Activated CD4-positive, alpha-beta memory T cell treated with anti-CD3 and anti-CD28 coated beads for 36 hours (primary cell): ENCODE measurements at places on chromosomes 4 and X. TPM values are rescaled to one million over a fixed set of nuclear protein-coding genes. Genes with fewer than 3 reads are reported as not detected.

RPA4 gene
- 0.40 TPM for total RNA-seq

- no peaks in the 10 kb centered on the region for H3K36me3 ChIP-seq
- no peak overlapping the region for H3K27ac ChIP-seq
- H3K4me3 ChIP-seq: no peak overlapping the region
- no peak for DNase-seq
- H3K27me3 ChIP-seq: no peaks in the 10 kb centered on the region
- H3K4me1 ChIP-seq: no peaks in the 10 kb centered on the region
These were observed 108.7 kb upstream of the NPFFR2 start for GRCh38 chr4:71923070-71923469.

CXCL8 gene
- 0.81 TPM for total RNA-seq

RHOXF2 gene
- total RNA-seq: not detected

GRCh38 chr4:148062301-148062950, 330.5 kb downstream of the ARHGAP10 start:
- no peak for DNase-seq
- no peaks in the 10 kb centered on the region for H3K27me3 ChIP-seq
- H3K36me3 ChIP-seq: peaks cover 6% of the 10 kb centered on the region
- no peak overlapping the region for H3K4me3 ChIP-seq
- no peak overlapping the region for H3K27ac ChIP-seq

DNA sequence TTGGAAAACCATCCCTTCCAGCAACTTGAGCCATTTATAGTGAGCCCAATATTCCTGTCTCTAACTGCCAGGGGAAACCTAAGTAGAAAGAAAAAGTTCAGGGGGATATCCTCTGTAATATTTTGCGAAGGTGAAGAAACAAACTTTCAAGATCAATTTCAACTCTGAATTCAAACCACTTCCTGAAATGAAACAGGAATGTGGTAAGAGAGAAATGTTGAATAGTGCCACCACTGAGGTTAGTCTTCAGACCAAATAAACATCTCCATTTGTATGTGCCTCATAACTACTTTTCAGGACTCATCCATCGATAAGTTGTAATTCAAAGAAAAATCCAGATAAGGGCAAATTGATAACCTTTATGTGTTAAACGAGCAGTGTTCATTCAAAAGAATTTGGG, 128.7 kb downstream of the GABRB1 start:
- H3K36me3 ChIP-seq: no peaks in the 10 kb centered on the region
- no peaks in the 10 kb centered on the region for H3K4me1 ChIP-seq
- no peak for DNase-seq

CPE gene
- not detected for total RNA-seq

- H3K4me3 ChIP-seq: no peak overlapping the region
- H3K4me1 ChIP-seq: no peaks in the 10 kb centered on the region
- H3K27ac ChIP-seq: no peak overlapping the region
- no peak for DNase-seq
- peaks cover 31% of the 10 kb centered on the region for H3K36me3 ChIP-seq
- H3K27me3 ChIP-seq: no peaks in the 10 kb centered on the region
These were observed 34.4 kb upstream of the CENPU start for GRCh38 chr4:184768296-184768695.

DNA sequence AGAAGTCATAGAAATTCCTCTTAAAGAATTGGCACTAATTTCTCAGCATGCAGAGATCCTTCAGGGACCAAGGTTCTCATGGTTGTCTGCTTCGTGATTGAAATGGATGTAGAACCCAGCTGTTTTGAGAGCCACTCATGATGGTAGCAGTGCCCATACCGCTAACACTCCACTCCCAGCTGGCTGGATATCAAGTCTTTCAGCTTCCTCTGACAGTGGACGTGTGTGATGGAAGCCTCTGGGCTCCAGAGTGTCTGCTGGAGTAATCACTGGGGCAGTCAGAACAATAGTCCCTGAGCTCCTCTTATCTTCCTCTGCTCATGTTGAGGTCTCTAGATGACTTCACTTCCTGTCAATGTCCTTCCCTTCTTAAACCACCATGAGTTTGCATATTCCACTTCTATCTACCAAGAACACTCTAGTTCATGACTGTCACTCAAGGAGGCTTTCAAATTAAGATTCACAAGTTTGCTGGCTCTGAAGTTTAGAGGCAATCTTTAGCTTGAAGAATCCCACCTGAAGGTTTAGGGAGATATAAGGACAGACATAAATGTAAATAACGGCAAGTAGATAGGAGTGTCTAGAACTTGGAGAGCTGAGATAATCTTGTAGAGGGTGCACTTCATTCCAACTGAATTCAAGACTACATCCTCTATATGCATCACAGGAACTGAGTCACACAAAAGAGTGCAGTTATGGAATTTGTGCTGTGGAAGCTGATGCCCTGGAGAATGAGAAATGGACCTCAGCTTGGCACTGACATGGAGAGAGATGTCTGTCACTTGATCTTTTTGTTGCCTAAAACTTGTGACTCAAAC, 64.5 kb upstream of the WDR1 start:
- peak; percentile 63 for DNase-seq
- H3K36me3 ChIP-seq: no peaks in the 10 kb centered on the region
- peak overlapping the region; percentile 88 for H3K27ac ChIP-seq
- H3K27me3 ChIP-seq: no peaks in the 10 kb centered on the region

XAGE2 gene
- total RNA-seq: not detected

- H3K4me1 ChIP-seq: peaks cover 21% of the 10 kb centered on the region
- H3K4me3 ChIP-seq: peak within 1 kb of the TSS; percentile 75
- no peak within 1 kb of the TSS for H3K27ac ChIP-seq
- no peaks in the 10 kb centered on the region for H3K27me3 ChIP-seq
These were observed at the start of gene XKRX for GRCh38 chrX:100928660-100929613. Gene XKRX, minus strand, starts transcription at chrX:100928917. Its CDS starts 613 bp downstream, at chrX:100928304.
